Mesangial cell (primary cell): ENCODE measurements at places on chromosomes 6 and 20. TPM values are rescaled to one million over a fixed set of nuclear protein-coding genes. Genes with fewer than 3 reads are reported as not detected.

Gene RNGTT
- 5.8 and 12.1 TPM in 2 replicates for total RNA-seq

Gene GNMT
- total RNA-seq, result not detected in 2 replicates

Gene EMILIN3
- total RNA-seq, result 4.9 and 7.6 TPM in 2 replicates

Gene RSPH9
- total RNA-seq, result 0.16 and 0.89 TPM in 2 replicates

Gene FKBP5
- 48.2 and 81.6 TPM in 2 replicates for total RNA-seq

Gene PDE10A
- total RNA-seq, result 9.6 and 13.8 TPM in 2 replicates

Gene SF3B5
- total RNA-seq, result 207 and 280 TPM in 2 replicates

Gene DEFB124
- not detected in 2 replicates for total RNA-seq

Gene DHX16
- total RNA-seq, result 23.3 and 33.4 TPM in 2 replicates

Gene TP53TG5
- not detected in 2 replicates for total RNA-seq

Gene SYTL3
- total RNA-seq, result 2.9 and 3.6 TPM in 2 replicates

Gene TFAP2D
- total RNA-seq, result not detected in 2 replicates

Gene PLCB4
- total RNA-seq, result 12.1 and 34.4 TPM in 2 replicates

Gene PRR18
- under 0.01 TPM in 2 replicates for total RNA-seq

Gene GRM1
- under 0.01 and 0.25 TPM in 2 replicates for total RNA-seq

Gene SAMD5
- total RNA-seq, result 0.49 and 1.5 TPM in 2 replicates

Gene FLRT3
- 2.1 and 11.8 TPM in 2 replicates for total RNA-seq

Gene RAET1E
- not detected in 2 replicates for total RNA-seq

Gene ABHD16B
- not detected in 2 replicates for total RNA-seq

Gene BICRAL
- 3.3 and 6.7 TPM in 2 replicates for total RNA-seq

Gene PTGIS
- 0.98 and 8.9 TPM in 2 replicates for total RNA-seq

Gene TBXT
- not detected in 2 replicates for total RNA-seq

Gene FRS3
- 2.3 and 3.7 TPM in 2 replicates for total RNA-seq

Gene ECT2L
- total RNA-seq, result not detected in 2 replicates

Gene POM121L2
- total RNA-seq, result not detected in 2 replicates

Gene GGTLC1
- not detected in 2 replicates for total RNA-seq

Gene BIRC7
- total RNA-seq, result 2.3 and 3.8 TPM in 2 replicates

Gene NKX2-2
- not detected in 2 replicates for total RNA-seq

Gene DOK5
- total RNA-seq, result 1.3 and 6.2 TPM in 2 replicates

Gene GFRAL
- not detected in 2 replicates for total RNA-seq

Gene PI3
- total RNA-seq, result not detected in 2 replicates

Gene COL11A2
- total RNA-seq, result 0.33 and 0.63 TPM in 2 replicates

Gene HTR1E
- not detected in 2 replicates for total RNA-seq

Gene TULP4
- total RNA-seq, result 20.5 and 41.8 TPM in 2 replicates

Gene LGSN
- total RNA-seq, result not detected in 2 replicates

Gene GABRR1
- not detected in 2 replicates for total RNA-seq

Gene GINS1
- total RNA-seq, result 3.0 and 22.7 TPM in 2 replicates

Gene CPNE5
- under 0.01 and 0.13 TPM in 2 replicates for total RNA-seq
